ENCODE measurements at places on chromosomes 1 and 21.

DNA sequence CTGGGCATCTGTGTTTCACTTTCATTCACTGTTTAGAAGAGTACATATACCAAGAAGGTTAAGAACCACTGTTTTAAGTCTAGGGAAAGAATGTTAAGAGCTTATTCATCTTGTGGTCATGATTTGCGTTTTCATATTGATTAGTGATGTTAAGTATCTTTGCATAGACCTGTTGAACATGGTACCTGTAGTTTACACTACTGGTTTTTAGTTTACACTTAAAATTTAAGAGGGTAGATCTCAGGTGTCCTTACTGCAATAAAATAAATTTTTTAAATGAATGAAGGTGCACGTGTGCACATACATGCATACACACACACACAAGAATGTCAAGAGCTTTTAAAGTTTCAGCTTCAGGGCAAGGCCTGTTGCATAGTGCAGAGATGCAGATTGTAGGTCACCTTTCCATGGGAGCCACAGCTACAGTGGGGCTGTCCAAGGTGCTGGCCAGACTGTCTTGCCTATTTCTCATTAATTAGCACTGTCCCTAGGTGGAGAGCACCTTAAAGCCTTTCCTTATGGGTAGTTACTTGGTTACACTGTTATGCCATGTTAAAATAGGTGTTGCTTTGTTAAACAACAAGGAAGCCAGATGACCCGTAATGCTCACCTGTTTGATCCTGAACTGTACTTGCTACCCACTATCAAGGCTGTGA lies 543.0 kb upstream of the DAB1 start:
- no peak for DNase-seq

DNA sequence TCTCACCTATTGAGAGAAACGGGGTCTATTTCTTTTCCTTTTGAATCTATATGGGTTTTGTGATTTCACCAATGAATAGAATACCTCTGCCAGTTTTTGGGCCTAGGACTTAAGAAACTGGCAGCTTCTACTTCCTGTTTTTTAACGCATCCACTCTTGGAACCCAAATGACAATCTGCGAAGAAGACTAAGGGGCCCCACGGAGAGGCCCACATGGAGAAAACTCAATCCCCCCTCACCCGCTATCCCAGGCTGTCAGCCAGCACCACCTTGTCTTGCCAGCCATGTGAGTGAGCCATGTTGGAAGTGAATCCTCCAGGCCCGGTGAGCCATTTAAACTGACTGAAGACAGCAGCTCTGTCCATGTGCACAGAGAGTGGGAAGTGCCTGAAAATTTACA lies 3.6 kb upstream of the HENMT1 start:
- no peak for DNase-seq

GRCh38 chr1:101167891-101168290 lies 68.9 kb upstream of the S1PR1 start:
- DNase-seq: no peak

DNA sequence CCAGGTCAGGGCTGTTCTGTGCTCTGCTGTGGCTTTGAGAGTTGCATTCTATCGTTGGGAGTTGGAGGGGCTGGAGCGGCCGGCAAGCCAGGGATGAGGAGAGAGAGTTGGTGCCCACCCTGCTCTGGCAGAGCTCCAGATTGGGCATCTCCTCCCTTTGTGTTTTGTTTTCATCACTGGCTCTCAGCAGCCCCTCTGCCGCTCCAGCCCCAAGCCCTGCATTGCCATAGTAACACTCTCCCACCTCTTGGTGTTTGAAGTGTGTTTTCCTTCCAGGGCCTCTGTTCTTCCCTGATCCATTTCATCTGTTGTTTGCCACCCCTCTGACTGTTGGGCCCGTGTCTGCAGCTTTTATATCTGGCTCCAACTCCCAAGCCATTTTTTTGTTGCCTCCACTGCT lies 152.7 kb downstream of the URB2 start:
- DNase-seq: no peak

GRCh38 chr1:30763651-30764248 lies 6.2 kb upstream of the LAPTM5 start:
- DNase-seq: no peak

- no peak for DNase-seq
Measured at GRCh38 chr1:213531369-213532310, 456.1 kb upstream of the PROX1 start.

Data from T-cell (primary cell).